ENCODE measurements at places on chromosomes 3 and 15. TPM values are rescaled to one million over a fixed set of nuclear protein-coding genes. Genes with fewer than 3 reads are reported as not detected.

Gene SNRPN
- total RNA-seq = 482 TPM

DNA sequence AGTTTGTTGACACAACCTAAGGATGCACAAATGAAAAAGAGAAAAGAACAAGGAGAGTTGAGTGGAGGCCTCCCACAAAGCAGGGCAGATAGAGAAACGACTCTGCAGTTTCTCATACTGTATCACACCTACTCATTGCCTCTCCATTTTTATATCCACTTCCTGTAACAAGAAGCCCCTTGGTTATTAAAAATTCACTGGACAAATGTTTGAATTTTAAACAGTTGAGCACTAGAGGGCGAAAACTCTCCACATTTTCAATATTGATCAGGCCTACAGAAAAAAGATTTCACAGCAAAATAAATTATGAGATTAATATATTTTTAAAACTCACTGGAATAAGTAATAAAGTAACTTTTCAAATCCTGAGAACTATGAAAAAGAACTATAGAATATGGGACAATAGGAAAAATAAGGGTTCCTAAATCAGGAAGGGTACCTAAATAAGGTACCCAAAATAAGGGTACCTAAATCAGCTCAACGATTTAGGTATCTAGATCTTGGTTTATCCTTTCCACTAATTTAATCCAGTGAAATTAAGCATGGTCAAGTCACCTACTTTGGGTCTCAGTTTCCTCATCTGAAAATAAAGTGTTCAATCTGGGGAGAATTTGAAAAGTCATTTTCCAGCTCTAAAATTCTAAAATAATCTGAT is 47.0 kb upstream of the PPIB start:
- no peaks in the 10 kb centered on the region for H3K27me3 ChIP-seq
- no peak overlapping the region for H3K27ac ChIP-seq

Gene PSTPIP1
- total RNA-seq = 1.4 TPM

GRCh38 chr15:85588677-85589076 is 206.0 kb downstream of the KLHL25 start:
- H3K4me1 ChIP-seq = no peaks in the 10 kb centered on the region
- peaks cover 2% of the 10 kb centered on the region for H3K36me3 ChIP-seq
- no peaks in the 10 kb centered on the region for H3K27me3 ChIP-seq

Gene BFSP2
- total RNA-seq = not detected

GRCh38 chr15:83278191-83278590 is 6.3 kb downstream of the BNC1 start:
- DNase-seq = no peak
- H3K4me1 ChIP-seq = peaks cover 6% of the 10 kb centered on the region
- no peak overlapping the region for H3K4me3 ChIP-seq
- H3K27me3 ChIP-seq = peaks cover 35% of the 10 kb centered on the region

GRCh38 chr3:164208048-164208447 is 870.2 kb downstream of the SI start:
- H3K27ac ChIP-seq = no peak overlapping the region
- no peak overlapping the region for H3K4me3 ChIP-seq
- no peaks in the 10 kb centered on the region for H3K27me3 ChIP-seq

GRCh38 chr3:151356794-151357462 is 27.6 kb upstream of the P2RY13 start:
- H3K36me3 ChIP-seq = peaks cover 3% of the 10 kb centered on the region
- DNase-seq = no peak
- no peak overlapping the region for H3K4me3 ChIP-seq
- no peak overlapping the region for H3K27ac ChIP-seq
- H3K4me1 ChIP-seq = no peaks in the 10 kb centered on the region
- no peaks in the 10 kb centered on the region for H3K27me3 ChIP-seq

Gene NUP210
- 9.6 TPM for total RNA-seq

Gene C15orf62
- total RNA-seq = 0.20 TPM

Gene FMN1
- 5.7 TPM for total RNA-seq

Gene TUSC7
- not detected for total RNA-seq

Gene ECE2
- total RNA-seq = 12.5 TPM

DNA sequence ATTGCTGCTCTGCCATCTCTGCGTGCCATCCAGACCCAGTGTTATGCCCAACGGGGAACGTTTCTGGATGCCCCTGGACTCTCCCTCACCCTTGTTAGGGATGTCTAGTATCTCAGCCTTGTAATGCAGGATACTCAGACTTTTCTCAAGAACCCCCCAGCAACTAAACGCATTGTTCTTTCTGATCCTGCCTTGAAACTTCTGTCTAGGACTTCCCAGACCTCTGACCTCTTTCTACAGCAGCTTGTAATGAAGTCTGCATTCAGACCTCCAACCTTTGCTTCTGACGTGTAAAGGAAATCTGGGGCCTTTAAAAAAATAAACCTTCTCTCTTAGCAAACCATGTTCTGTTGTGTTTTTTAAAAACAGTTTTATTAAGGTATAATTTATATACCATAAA is 139.5 kb downstream of the KCNAB1 start:
- no peaks in the 10 kb centered on the region for H3K4me1 ChIP-seq
- no peak for DNase-seq
- no peaks in the 10 kb centered on the region for H3K27me3 ChIP-seq
- H3K27ac ChIP-seq = no peak overlapping the region
- H3K4me3 ChIP-seq = no peak overlapping the region

DNA sequence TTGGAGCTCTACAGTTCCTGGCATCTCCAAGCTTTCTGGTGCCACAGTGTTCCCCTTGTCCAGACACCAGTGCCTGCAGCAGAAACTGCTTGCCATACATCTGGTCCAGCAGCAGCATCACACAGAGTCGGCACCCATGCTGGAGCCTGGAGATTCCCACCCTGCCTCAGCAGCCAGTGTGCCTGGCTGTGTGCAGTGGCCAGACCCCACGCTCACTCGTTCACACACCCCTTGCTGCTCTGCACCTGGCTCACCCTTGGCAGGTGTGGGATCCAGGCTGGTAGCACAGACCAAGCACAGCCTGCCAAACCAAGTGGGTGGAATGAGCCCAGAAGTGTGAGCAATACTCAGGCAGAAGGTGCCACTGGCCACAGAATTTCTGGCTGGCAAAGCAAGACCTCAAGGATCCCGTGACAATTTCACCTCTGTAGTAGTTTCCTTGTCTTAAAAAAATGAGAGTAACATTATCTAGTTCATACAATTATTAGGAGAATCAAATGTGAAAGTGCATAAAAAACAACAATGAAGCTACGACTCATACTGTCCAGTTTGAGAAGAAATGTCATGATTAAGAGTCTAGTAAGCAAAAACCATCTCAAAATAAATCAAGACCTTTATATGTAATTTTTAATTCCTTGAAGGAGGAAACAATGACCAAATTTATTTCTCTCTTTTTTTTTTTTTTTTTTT is 22.9 kb upstream of the ZBED2 start:
- no peak for DNase-seq
- H3K4me3 ChIP-seq = no peak overlapping the region

DNA sequence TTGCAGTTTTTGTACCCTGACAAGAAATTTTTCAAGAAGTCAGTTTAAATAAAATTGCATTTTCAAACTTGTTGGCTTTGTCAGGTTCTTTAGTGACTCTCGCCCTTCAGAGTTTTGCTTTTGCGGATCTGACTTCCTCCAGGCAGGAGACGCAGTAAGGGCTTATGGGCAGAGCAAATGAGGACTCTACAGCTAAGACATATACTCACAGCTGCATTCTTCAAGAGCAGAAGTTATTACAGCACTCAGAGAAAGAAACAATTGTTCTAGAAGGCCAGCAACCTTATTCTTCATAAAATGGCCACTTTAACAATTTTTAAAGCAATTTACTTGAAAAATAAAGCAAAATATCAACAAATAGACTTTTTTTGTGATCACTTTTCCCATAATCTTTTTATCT is 438.8 kb upstream of the THRB start:
- no peak overlapping the region for H3K27ac ChIP-seq
- H3K36me3 ChIP-seq = no peaks in the 10 kb centered on the region
- no peak overlapping the region for H3K4me3 ChIP-seq
- no peak for DNase-seq
- H3K4me1 ChIP-seq = no peaks in the 10 kb centered on the region

Gene GABPB1
- 42.5 TPM for total RNA-seq

Gene SLC28A2
- not detected for total RNA-seq
